ENCODE measurements at places on chromosomes 2 and 18.

- no peak for DNase-seq
These were observed 69.7 kb downstream of the EPHA4 start for GRCh38 chr2:221502270-221503010.

DNA sequence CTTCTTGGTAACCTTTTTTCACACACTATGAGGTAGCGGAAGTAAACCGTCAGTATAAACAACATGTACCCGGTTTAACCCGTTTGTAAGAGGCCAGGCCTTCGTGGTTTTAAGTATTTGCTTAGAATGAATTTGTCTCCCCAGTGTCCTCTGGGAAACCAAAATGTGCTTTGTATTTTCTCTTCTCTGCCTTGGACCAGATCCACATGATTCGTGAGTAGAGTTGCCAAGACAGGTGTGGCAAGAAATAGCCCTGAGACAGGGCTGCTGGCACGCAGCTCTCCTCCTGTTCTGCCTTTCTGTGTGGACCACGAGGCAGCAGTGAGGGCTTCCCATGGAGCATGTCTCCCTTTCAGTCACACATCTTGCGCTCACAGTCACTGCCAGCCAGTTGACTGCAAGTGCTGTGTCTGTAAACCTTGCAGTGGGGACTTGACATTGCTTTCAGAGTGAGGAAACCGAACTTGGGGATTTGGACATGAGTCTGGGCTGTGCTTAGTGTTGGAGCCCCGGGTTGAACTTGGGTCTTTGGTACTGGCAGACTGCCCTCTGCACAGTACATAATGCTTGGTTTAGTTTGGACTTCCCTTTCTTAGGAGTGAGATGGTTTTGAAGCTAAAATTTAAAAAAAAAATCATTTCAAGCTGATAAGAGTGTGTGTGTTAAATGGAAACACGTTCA, 19.1 kb downstream of the BCL2L11 start:
- no peak for DNase-seq

GRCh38 chr2:109057686-109058085, 68.7 kb upstream of the EDAR start:
- DNase-seq, result no peak

DNA sequence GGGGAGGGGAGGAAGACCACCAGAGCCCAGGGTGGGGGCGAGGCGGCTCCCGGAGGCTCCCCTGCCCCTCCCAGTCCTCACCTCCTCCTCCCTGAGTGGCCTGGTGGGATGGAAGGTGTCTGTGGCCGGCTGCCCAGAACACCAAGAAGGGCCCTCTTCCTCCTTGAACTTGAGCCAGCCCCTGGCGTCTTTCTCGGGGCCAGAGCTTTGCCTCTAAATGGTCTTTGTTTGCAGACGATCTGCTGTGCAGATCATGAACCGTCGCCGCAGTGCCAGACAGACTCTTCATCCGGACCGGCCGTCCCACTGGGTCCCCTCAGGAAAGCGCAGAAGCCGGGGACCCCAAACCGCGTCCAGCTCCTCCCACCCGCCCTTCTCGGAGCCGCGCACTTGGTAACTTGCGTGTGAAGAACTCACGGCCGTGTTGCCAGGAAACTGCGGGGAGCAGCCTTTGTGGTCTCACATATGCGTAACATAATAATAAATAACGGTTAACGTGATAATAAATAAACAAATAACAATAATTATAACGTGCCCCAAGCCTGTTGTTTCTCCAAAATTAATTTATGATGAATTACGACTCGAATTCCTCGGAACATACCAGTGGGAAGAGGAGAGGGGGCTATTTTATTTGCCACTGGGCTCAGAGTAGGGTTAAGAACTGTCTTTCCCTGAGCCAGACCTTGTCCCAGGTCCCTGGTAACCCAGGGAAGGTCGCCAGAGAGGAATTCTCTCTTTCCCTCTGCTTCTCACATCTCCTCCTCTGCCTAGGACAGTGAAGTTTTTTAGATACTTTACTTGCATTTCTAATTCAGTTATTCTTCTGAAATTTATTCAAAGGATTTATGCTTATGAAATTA, 41.0 kb downstream of the PTGR3 start:
- peak; percentile 82 for DNase-seq

GRCh38 chr2:219455581-219455980, 20.9 kb downstream of the SPEG start:
- no peak for DNase-seq

- DNase-seq, result no peak
These were observed 15.3 kb downstream of the SH3RF3 start for GRCh38 chr2:109144271-109144670.

- DNase-seq, result no peak
These were observed 184.2 kb upstream of the ZEB2 start for GRCh38 chr2:144703852-144704708.

DNA sequence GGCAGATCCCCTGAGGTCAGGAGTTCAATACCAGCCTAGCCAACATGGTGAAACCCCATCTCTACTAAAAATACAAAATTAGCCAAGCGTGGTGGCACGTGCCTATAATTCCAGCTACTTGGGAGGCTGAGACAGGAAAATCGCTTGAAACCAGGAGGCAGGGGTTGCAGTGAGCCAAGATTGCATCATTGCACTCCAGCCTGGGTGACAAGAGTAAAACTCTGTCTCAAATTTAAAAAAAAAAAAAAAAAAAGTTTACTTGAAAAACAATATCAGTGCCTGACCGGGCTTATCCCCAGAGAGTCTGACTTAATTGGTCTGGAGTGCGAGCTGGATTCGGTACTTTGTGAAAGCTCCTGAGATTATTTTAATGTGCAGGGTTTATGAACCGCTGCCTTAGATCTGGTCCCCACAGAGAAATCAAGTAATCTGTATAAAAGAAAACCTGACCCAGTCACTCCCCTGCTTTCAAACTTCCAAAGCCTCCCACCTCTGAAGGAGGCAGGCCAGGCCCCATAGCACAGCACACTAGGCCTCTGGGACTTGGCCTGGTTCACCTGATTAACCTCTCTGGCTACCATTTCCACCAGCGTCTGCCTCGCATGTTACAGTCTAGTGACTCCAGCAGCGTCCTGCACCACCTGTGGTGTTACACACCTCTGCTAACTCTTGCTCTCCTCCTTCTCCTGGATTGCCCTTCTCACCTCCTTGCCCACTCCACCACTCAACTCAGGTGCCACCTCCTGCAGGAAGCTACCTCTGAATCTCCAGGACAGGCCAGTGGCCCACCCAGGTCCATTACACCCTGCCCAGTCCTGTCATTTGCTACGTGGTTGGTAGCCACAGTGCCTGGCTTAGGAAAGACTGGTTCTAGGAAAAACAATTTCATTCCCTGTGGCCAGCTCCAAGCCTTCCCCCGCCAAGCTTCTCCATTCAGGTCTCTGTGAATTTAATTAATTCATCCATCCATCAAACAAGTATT, 114.3 kb upstream of the PPP1CB start:
- no peak for DNase-seq

- DNase-seq, result no peak
These were observed 39.3 kb downstream of the THOC1 start for GRCh38 chr18:228586-228985.

GRCh38 chr2:133167990-133168389, 400.3 kb downstream of the NCKAP5 start:
- DNase-seq, result no peak

DNA sequence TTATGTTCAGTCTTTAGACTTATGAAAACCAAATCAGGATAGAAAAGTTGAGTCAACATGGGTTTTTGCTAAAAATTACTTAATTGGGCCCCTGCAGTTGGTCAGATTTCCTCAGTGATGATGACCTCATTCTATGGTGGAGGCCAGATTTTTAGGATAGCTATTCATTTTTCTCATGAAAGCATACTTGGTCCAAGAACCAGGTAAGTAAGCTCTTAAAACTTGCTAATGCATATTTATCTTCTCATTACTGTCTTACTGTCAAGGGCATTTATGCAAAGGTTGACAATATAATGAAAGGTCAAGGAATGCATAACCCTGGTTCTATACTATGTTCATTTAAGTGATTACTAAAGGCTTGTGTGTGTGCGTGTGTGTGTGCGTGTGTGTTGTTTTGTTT, 650.6 kb downstream of the SATB2 start:
- DNase-seq, result no peak

- no peak for DNase-seq
These were observed 2.0 kb downstream of the IL1A start for GRCh38 chr2:112782234-112782799.

- no peak for DNase-seq
These were observed 261.6 kb downstream of the NDUFA10 start for GRCh38 chr2:239763433-239764097.

- DNase-seq, result no peak
These were observed 784 bp downstream of the WDR33 start for GRCh38 chr2:127810156-127810618.

- DNase-seq, result no peak
These were observed 48.1 kb downstream of the MERTK start for GRCh38 chr2:111946294-111947114.

- no peak for DNase-seq
These were observed 107.7 kb downstream of the MDH1 start for GRCh38 chr2:63696496-63696895.

DNA sequence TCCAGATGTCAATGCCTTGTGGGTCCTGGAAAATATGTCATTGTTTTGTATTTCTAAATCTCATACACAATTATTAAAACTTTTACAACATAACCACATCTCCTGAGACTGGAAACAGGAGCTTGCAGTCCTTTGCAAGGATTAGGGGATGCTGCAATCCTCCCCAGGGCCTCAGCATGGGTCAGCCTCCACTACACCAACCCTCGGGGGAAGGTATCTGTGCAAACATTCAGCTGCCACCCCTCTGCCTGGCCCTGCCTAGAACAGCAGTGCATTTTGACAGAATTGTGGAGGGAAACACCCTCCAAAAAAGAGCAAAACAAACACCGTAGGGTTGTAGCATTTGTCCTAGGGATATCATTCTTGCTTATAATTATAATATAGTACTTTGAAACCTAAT, 4.2 kb upstream of the UPP2 start:
- no peak for DNase-seq

DNA sequence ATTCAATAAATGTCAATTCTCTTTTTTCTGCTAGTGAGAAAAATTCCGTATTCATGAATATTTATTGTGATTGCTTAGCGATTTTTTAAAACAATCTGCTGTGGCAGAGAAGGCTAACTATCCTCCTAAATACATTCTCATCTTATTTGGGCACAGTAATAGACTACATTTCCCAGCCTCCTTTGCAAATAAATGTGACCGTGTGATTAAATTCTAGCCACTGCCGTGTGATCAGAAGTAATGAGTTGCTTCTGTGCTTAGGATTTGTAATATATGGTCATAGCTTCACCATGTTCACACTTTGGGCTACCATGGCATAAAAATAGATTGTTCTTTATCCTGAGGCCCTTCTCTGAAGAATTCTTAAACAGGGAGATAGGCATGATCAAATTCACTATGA, 179.6 kb downstream of the FAM124B start:
- no peak for DNase-seq

GRCh38 chr2:80293039-80293438, 11.5 kb downstream of the LRRTM1 start:
- DNase-seq, result no peak

All from osteocyte (in vitro differentiated cells).